ENCODE measurements at places on chromosomes 4 and X.

- no peak for DNase-seq
Measured at GRCh38 chr4:83285055-83285407, 433 bp upstream of the COQ2 start.

DNA sequence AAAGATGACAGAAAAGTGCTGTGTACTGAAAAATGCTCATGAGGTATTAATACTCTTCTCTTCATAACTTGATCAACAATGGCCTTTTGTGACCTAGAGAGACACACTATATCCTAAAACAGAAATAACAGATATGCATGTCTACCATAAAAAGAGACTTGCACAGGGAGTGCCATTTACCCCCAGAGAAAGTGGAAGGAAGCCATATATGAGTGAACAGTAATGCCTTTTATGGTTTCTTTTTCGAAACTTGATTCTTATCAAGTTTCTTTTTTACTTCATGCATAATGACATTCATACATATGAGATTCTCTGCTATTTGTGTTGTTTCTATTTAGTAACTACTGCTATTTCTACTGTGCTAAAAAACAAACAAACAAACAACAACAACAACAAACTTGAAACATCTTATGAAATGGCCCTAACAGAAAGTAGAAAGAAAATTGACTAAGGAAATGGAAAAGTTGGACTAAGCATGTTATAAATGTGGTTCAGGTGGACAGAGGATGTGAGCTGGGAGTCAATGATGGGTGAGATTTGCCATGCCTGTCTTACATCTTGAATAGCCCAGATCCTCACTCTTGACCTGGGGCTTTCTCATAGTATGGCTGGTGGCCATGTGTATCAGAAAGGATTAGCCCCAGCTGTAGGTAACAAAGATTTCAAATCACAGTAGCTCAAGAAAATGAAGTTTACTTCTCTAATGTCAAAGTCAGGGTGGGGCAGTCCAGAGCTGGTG lies 43.8 kb downstream of the GEMIN8 start:
- DNase-seq = no peak

- DNase-seq = no peak
Measured at GRCh38 chr4:45910511-45910910, 213.3 kb downstream of the GABRG1 start.

DNA sequence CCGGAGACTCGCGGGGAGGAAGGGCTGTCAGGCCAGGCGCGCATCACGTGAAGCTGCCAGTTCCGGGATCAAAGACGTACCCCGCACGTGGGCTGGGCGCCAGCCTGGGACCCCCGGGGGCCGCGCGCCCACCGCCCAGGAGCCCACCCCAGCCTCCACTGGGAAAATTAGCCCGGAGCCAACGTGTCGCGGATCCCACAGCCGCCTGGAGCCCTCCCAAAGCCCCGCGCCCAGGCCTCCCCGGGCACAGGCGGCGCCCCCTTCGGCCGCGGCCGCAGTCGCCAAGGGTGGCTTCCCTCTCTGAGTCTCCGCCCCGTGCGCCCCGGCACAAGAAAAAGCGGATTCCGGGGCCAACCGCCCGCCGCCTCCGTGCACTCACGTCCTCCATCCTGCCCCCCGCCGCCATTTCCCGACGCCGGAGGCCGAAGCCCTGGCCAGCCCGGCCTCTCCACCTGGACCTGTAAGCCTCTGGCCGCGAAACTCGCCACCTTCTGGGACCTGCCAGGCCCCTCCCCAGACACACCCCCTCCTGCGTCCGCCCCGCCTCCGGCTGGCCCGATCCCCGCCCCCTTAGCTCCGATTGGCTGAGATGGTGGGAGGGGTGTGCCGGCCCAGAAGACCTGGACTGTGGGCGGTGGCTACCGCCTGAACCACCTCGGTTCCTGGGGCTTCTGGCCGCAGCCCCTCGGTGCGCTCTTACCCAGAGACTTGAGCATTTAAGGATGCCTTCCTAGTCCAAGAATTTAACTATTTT lies at the start of gene TMEM192:
Gene TMEM192 (minus strand): TSS at position 493 of the 754 bp plus-strand sequence. CDS start 87 bp downstream, at position 406.
- DNase-seq = peak; percentile 97

GRCh38 chr4:140666889-140667614 lies 89.1 kb downstream of the TBC1D9 start:
- DNase-seq = no peak

DNA sequence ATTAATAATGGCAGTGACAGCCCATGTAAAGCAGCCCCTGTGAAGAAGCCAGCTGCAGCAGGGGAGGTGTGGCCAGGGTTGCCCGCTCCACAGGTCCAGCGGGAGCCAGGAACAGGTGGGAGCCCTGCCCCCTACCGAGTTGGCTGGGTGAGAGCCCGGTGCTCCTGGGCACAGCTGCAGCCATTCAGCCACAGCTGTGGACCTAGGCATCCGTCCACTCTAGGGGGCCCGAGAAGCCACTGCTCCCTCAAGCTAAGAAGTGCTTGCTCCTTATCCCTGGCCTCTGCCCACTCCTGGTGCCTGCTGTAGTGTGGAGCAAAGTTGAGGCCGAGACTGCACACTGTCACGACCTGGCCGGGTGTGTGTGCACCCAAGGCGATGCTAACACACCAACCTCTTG lies 1469.0 kb downstream of the PCDH7 start:
- peak; percentile 84 for DNase-seq

- DNase-seq = no peak
Measured at GRCh38 chr4:132564920-132565319, 584.2 kb upstream of the PCDH10 start.

DNA sequence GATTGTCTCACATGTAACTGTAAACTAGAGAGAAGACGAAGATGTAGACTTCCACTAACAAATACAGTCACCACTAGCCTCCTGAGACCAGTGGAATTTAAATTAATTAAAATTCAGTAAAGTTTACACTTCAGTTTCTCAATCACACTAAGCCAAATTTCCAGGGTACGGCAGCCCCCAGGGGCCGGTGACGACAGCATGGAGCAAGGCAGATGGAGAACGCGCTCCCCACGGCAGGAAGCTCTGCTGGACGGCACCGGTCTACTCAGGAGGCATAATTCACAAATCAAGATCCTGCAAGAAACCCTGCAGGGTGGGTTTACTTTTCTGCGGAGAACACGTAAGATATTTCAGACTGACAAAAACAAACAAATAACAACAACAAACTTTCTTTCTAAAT lies 80.7 kb downstream of the FAT1 start:
- DNase-seq = no peak

GRCh38 chrX:53056292-53056691 lies 7.7 kb downstream of the GPR173 start:
- no peak for DNase-seq

DNA sequence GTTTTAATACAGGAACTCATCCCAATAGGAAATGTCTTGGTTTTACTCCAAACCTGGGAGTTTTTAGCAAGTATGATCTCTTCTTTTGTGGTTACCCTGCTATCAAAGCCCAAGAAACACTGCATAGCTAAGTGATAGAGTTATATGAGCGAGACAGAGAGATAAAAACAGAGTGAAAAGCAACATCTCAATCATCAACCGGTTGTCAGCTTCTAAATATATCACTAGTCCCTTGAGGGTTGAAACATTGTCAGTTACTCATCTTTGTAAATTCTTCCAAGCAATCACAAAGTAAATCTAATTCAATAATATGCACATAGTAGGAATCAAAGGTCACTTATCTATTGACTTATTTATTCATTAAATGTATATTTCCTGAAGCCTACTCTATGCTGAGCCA lies 483.9 kb downstream of the IDS start:
- DNase-seq = no peak

DNA sequence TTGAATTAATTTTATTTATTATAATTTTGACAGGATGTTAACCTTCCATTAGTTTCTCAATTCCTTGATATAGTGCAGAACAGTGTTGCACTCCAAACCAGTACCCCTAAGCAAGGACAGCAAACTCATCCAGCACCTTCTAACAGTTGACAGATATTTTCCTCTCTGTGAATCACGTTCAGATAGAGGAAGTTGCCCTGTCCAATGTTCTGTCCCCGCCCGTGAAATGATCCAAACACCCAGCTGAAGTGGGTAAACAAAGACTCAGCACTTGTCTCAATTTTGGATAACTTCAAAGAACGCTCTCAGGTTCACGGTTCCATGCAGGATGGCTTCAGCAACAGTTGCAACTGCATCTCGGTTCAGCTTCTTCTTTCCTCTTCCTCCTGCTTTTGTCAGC lies 1240.0 kb upstream of the ADGRL3 start:
- no peak for DNase-seq

DNA sequence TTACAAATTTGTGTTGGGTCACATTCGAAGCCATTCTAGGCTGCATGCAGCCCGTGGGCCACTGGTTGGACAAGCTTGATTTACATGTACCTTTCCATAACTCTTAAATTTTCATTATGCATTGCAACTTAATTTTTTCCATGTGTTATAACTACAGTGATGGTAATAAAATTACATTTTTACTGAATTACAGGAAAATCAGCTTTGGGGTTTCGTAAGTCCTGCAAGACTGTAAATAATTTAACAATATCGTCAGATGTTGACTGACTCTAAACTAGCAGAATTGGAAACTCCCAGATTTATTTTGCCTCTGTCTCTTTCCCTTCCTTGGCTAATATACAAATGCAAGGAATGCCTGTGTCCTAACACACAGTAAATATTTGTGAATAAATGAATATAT lies 88.0 kb upstream of the RAPGEF2 start:
- DNase-seq = no peak

All from vagina (tissue), 2 donors.